ENCODE measurements at places on chromosomes 2 and 18.

GRCh38 chr18:10860382-10860781, 289.0 kb downstream of the PIEZO2 start:
- DNase-seq: no peak

DNA sequence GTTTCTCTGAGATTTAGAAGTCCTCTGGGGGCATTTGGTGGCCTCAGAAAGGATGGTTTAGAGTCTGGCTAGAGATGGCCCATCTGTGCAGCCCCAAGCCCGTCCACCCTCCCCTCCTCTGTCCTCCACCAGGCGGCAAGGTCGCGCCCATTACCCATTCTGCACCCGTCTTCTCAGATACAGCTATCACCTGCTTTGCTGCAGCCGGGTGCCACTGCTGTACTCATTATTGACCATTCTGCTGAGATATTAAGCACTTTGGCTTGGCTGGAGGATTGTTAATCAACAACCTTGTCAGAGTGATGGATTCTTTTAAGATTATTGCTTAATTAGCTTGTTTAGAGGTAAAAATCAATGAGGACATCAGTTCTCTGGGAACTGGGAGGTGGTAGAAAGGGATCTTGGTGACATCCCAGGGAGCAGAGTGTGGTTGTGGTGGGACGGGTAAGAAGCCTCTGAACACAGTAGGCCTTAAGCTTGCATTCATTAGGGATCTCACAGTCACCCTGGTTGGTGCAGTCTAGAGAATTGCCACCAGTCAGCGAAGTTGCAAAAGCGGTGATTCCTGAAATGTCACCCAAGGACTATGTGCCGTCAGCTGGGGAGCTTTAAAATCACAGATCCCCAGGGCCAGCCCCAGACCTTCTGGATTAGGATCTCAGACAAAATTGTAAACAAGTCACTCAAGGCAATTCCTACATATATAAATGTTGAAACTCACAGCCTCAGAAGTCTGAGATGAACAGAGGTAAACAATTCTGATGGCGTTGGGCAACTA, 90.9 kb downstream of the CAPN13 start:
- no peak for DNase-seq

GRCh38 chr2:210195101-210195852, 24.1 kb upstream of the KANSL1L start:
- no peak for DNase-seq

- DNase-seq: no peak
These were observed 47.5 kb downstream of the CHRNA1 start for GRCh38 chr2:174716785-174717184.

- DNase-seq: no peak
These were observed 53.1 kb downstream of the VIL1 start for GRCh38 chr2:218471982-218472381.

All from HuH-7 (cell line).